ENCODE measurements at places on chromosomes 7 and 10.

GRCh38 chr7:128454808-128455542 lies 703 bp upstream of the HILPDA start:
- no peak for DNase-seq

- DNase-seq: no peak
Observed at GRCh38 chr7:73810998-73811360, 19.8 kb upstream of the CLDN4 start.

DNA sequence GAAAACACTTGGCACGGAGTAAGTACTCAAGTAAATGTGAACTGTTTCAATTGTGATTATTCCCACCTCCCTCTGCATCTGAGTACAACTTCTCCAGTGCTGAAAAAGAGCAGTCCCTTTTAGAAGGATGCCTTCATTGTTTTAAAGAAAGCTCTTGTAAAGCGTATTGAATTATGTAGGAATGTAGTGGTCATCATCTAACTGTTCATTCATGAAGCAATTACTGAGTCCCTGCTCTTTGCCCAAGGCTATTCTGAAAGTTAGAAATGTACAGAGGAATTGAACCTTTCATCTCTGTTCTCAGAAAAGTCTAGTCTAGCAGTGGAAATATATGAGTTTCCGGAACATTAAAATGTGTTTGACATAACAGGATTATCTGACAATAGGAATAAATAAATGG lies 127.8 kb downstream of the CACNB2 start:
- no peak for DNase-seq

GRCh38 chr7:34838329-34838728 lies 180.3 kb downstream of the NPSR1 start:
- no peak for DNase-seq

GRCh38 chr10:30436191-30436611 lies 2.2 kb downstream of the MAP3K8 start:
- DNase-seq: no peak
